Natural killer cell treated with Interleukin-12 subunit alpha and Interleukin-12 subunit beta and Interleukin-15 and Interleukin-18, amount 100 ng/mL, for 72 hours (primary cell): ENCODE measurements at places on chromosomes 1 and 21. TPM values are rescaled to one million over a fixed set of nuclear protein-coding genes. Genes with fewer than 3 reads are reported as not detected.

Gene LRRC7
- total RNA-seq = not detected

Gene ABCA4
- total RNA-seq = not detected

Gene PHGDH
- 42.1 TPM for total RNA-seq

- DNase-seq = no peak
Measured at GRCh38 chr1:169508432-169509338, 22.9 kb upstream of the SLC19A2 start.

GRCh38 chr21:35508139-35508888 lies 459.2 kb upstream of the RUNX1 start:
- DNase-seq = peak; percentile 91

GRCh38 chr1:152397474-152397873 lies 16.6 kb downstream of the CRNN start:
- DNase-seq = no peak

GRCh38 chr1:154408174-154408777 lies 3.1 kb downstream of the IL6R start:
- no peak for DNase-seq

GRCh38 chr1:221719987-221720386 lies 21.9 kb downstream of the DUSP10 start:
- DNase-seq = no peak

GRCh38 chr1:235649368-235650163 lies at the start of gene GNG4:
Gene GNG4 (minus strand): TSS chr1:235649784. CDS start chr1:235583838, 65,946 bp downstream.
- DNase-seq = no peak

DNA sequence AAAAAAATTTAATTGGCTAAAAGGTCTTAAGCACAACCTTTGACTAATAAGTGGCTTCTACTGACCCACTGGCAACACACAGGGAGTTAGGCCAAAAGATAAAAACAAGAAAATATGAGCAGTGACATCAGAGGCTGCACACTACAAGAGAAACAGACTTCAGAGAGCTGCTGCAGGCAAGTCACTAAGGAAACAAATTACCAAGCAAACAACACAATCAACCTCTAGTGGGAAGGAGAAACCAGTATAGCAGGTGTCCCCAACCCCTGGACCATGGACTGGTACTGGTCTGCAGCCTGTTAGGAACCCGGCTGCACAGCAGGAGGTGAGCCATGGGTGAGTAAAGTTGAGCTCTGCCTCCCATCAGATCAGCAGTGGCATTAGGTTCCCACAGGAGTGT lies 20.8 kb upstream of the ENSA start:
- no peak for DNase-seq

- no peak for DNase-seq
Measured at GRCh38 chr1:192846950-192847349, 38.1 kb downstream of the RGS2 start.

GRCh38 chr21:35465741-35466140 lies 416.6 kb upstream of the RUNX1 start:
- no peak for DNase-seq

- DNase-seq = no peak
Measured at GRCh38 chr1:29330856-29331255, 94.5 kb downstream of the PTPRU start.

GRCh38 chr1:111695801-111696200 lies 43.4 kb downstream of the INKA2 start:
- no peak for DNase-seq

DNA sequence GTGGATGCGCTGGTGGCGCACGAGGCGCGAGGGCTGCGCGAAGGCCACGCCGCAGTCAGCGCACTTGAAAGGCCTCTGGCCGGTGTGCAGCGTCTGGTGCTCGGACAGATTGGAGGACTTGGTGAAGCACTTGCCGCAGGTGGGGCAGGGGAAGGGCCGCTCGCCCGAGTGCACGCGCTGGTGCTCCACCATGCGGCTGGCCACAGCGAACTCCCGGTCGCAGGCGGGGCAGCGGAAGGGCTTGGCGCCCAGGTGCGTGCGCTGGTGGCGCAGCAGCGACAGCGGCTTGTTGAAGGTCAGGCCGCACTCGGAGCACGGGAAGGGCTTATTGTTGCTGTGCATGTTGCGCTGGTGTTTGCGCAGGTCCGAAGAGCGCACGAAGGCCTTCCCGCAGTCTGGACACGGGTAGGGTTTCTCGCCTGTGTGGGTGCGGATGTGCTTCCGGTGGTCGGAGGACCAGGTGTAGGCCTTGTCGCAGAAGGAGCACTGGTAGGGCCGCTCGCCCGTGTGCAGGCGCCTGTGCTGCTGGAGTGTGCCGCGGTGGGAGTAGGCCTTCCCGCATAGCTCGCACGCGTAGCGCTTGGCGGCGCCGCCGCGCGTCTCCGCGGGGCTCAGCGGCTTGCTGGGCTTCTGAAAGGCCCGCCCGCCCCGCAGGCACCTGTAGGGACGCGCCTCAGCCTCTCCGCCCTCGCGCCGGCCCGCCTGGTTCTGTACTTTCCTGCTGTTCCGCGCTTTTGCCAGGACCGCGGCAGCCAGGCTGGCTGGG lies 4.7 kb downstream of the ZNF648 start:
- DNase-seq = no peak

GRCh38 chr1:24594328-24594598 lies 38.4 kb downstream of the NCMAP start:
- no peak for DNase-seq
